ENCODE measurements at places on chromosomes 5 and 9.

- DNase-seq, result no peak
These were observed 10.4 kb upstream of the SPINK4 start for GRCh38 chr9:33229359-33230114.

GRCh38 chr9:135000647-135001245, 83.0 kb upstream of the FCN1 start:
- DNase-seq, result no peak

DNA sequence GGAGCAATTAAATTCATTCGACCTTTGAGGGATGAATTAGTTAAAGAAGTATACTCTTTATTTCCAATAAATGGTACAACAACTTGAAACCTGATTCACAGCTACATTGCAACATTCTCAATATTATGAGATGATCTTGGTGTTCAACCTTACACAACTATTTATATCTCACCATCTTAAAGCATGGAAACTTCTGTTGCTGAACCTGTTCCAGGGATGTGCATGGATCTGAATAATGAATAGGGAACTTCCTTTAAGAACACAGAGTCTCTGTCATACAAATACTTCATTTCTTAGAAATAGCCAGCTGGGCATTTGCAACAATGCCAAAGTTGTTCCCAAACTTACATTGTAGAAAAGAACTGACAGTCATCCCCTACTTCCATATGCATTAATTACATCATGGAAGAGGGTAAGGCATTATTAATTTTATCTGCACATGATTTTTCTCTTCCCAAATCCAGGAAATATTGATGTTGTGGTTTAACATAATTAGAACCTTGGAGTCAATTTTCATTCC, 39.8 kb upstream of the CCDC112 start:
- no peak for DNase-seq

DNA sequence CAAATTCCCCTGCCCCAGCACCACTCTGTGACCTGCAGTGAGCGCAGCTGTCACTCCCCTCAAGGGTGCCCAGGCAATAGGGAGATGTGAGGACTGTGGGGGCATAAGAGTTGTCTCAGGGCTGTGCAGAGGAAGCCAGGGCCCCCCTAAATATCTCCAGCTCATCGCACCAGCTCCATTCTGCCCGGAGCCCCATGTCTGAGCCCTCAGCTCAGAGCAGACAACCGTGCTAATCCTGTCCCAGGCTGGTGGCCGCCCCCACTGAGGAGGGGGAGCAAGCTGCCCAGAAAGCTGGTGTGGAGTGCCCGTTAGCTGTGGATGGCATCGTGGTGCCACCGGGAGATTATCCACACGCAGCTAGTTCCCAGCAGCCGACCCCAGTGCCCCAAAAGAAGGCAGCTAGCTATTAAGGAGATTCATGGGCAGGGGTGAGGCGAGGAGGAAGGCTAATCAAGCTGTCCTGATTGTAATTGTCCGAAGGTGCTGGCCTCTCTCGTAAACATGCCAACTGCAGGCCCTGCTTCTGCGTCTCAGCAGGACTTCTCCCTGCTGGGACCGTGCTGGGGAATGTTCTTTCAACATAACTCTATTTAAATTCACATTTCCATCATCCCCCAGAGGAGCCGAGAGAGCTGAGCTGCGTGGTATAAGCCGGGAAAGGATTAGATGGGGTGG, 17.0 kb upstream of the FIBCD1 start:
- DNase-seq, result no peak

DNA sequence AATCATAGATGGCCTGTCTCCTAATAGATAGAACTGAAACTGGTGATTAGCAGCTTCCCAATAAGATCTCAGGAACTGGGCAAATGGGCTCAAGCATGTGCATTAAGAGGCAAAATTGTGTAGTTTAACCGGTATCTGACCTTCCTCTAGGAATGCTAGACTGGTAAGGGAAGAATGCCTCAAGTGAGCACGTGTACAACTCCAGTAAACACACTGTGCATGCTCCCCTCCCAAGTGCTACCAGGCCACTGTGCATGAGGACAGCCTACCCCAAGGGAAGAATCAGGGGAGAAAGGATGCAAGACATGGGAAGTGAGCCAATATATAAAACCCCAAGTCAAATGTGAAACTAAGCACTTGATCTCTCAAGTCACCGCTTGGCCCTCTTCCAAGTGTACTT, 1157.4 kb upstream of the CDH18 start:
- no peak for DNase-seq

DNA sequence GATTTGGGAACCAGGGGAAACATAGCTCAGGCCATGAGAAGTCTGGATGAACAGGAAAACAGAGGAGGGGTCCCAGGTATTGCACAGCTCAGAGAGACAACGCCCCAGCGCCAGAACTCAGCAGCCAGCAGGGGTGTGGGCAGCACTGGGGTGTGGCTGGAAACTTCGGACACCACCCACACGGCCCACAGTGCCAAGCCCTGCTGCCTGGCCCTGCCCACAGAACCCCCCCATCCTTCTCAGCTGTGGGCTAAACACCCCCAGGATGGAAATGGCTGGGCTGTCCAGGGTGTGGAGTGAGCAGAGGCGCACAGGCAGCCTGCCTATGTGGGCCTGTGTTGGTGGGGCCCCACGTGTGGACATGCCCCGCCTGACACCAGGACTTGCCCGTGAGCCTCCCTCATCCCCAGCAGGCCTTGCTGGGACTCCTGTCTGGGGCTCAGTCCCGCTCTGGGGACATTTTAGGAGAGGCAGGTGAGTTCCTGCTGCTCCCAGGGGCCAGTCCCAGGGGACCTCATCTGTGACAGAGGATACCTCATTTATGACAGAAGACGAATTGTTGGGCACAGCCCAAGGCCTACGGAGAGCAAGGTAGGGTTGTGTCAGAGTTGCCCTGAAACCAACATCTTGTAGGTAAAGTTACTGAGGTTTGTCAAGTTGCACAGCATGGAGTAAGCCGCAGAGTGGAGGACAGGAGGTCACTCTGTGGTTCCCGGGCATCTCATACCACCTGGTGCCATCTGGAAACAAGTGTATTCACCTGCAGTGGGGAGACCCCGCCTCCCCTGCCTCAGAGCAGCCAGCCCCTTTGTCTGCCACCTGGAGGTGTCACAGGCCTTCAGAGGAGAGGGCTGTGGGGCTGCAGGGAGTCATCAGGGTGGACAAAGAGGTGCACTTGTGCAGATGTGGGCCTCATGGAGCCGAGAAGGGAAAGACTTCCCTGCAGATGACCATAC, 183.2 kb downstream of the AUH start:
- DNase-seq, result no peak

DNA sequence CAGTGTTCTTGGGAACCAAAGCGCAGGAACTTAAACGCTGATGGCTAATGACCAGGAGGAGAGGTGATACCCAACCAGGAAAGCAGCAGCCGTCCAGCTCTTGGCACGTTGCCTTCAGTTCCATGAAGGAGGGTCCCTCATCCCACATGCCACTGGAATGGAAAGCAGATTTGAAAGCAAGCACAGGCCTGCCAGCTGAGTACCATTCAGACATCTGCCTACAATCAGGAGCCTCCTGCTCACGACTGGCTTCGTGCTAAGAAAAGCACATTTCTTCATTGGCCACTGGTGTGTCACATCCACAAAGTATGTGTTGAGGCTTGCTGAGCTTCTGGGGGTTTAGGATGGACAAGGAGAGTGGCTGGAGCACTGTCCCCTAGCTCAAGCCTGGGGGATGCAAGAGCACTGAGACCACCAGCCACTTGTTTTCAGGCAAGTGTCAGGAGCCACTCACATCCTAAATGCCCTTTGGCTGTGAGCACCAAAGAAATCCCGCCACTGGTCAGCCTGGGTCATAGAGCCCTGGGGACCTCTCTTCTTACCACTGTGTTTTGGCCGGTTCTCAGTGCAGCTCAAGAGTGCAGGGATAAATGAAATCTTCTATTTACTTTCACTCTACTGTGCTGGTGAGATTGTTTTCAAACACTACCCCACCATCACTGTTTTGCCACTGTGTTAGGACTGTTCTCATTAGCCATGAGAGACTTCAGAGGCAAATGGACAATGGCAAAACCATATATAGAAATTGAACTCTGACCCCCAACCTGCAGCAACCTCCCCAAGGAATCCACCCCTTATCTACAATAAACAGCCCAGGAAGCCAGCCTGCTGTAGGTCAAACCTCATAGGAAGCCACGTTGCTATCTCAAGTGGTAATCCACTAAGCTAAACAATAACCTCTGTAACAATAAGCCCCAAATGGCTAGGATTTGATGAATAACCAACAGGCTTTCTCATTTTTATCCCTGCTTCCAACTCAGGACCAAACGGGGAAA, 58.3 kb downstream of the MTX3 start:
- DNase-seq, result peak; percentile 90

DNA sequence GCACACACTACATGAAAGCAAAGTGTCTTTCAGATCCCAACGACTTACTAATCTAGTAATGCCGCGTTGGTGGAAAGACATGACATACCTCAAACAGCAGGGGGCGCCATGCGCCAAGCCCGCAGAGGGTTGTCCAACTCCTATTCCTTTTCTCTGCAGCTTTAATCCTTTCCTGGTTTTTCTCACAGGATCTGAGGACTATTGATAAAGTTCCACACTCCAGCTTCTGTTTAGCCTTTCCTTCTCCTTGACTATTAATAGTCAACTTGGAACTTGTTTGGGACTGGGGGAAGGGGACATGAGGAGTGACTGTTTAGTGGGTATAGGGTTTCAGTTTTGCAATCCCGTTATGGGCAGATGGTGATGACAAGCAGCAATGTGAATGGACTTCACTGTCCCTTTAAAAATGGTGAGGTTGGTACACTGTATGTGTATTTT, 62.9 kb downstream of the OTULIN start:
- peak; percentile 83 for DNase-seq

- no peak for DNase-seq
These were observed 86.5 kb downstream of the ADGRV1 start for GRCh38 chr5:90645024-90645610.

DNA sequence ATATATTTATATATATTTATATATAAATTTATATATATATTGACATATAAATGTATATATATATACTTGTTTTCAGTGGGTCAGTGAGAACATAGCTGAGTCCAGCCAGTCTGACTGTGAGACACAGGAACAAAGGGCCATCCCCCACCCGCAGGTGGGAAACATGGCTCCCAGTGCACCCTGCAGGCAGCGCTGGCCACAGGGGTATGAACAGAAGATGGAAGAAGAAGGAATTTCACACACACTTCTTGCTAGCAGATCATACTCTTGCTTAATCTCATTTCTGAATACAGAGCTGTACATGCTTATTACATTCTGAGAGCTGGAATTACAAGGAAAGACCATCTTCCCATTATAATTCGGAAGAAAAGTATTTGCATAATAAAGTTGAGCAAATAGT, 595.4 kb downstream of the IRX1 start:
- no peak for DNase-seq
